ENCODE measurements at places on chromosomes 1 and 21.

GRCh38 chr21:16195538-16195910 lies 465.7 kb downstream of the USP25 start:
- DNase-seq: no peak

DNA sequence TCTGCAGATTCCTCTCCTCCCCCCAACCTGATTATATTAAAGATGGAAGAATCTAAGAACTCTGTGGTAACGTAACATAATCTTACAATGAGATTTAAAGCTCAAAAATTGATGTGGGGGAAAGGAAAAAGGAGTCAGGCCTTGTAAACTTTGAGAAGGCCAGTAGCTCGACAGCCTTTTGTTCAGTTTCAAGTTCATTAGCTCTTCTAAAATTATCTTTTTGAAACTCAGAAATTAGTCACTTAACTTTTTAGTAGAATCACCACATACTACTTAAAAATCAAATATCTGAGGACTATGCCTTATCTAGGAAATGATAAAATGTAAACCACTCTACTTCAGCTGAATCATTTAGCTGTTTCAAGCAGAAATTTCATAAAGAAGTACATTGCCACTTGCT lies 996.2 kb downstream of the AMY1C start:
- DNase-seq: no peak

GRCh38 chr1:53365437-53366063 lies 37.7 kb upstream of the LRP8 start:
- DNase-seq: no peak

GRCh38 chr21:45931397-45931969 lies 50.1 kb upstream of the COL6A1 start:
- no peak for DNase-seq

DNA sequence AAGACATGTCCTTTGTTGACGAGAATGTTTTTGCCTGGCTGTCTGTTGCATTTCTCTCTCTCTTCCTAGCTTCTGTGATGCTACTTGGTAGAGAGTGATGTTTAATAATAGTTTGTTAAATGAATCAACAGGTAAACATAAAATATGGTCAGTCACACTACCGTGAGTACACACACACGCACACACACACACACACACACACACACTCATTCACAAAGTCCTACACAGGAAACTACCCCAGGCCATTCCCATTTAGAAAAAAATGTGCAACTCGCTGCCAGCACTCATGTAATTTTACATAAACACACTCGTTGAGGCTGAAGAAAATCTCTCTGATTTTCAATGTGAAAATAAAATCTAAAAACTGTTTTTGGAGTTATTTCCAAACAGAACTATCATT lies 38.7 kb downstream of the RUNX1 start:
- DNase-seq: no peak

- peak; percentile 48 for DNase-seq
These were observed 42.0 kb upstream of the ID3 start for GRCh38 chr1:23601135-23601967.

DNA sequence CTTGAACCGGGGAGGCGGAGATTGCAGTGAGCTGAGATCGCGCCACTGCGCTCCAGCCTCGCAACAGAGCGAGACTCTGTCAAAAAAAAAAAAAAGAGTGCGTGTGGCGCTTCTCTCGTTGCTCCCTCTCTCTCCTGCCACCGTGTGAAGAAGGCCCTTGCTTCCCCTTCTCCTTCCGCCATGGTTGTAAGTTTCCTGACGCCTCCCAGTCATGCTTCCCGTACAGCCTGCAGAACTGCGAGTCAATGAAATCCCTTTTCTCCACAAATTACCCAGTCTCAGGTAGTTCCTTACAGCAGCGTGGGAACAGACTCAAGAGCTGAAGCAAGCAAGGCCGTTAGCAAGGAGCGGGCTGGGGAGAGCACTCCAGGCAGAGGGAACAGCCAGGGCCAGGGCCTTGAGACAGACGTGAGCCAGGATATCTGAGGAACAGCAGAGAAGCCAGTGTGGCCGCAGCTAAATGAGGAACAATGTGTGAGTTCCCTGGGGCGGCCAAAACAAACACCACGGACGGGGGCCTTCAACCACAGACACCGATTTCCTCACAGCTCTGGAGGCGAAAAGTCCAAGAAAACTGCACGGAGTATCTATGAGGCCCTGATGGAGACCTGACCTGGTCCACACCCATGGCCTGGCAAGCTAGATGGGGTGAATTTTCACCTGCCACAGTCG lies 54.2 kb upstream of the ETS2 start:
- DNase-seq: no peak

Data from CD4-positive, alpha-beta T cell treated with Interleukin-10 for 1 hour (primary cell).